Stimulated activated CD4-positive, alpha-beta T cell treated with anti-CD3 and anti-CD28 coated beads, Interleukin-1b, Interleukin-23, amount 100 ng/mL, for 1 hour (primary cell): ENCODE measurements at places on chromosomes 11 and 22.

DNA sequence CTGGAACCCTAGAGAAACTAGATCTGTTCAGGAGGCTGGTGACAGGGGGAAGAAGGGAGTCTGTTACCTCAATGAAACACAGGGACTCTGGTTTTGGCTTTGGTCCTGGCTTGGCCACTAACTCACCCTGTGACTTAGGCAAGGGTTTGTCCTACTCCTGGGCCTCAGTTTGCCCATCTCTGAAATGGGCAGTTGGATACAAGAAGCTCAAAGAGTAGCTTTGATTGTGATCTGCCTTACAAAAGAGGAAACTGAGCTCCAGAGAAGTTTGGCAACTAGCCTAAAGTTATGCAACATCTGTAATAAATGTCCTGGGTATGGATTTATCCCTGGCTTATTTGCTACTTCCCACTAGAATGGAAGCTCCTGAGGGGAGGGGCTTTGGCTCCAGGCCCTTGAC, 24.0 kb upstream of the LMO1 start:
- DNase-seq: no peak

DNA sequence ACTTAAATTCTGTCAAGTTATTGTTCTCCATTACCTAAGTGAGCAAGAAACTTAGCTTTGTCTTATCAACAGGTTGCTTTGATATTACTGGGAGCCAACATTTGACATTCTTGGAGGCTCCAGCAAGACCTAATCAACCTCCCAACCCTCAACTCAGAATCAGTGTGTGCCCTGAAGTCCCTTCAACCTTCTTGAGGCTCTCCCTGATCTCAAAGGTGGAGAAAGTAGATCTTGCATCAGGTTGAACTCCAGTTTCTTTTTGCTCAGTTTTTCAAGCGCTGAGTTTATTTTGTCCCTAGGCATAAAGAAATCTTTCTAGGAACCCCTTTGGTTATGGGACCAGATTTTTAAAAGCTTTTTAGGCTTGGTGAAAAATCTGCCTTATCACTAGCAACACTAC, 1.4 kb downstream of the FAM111A start:
- DNase-seq: no peak

DNA sequence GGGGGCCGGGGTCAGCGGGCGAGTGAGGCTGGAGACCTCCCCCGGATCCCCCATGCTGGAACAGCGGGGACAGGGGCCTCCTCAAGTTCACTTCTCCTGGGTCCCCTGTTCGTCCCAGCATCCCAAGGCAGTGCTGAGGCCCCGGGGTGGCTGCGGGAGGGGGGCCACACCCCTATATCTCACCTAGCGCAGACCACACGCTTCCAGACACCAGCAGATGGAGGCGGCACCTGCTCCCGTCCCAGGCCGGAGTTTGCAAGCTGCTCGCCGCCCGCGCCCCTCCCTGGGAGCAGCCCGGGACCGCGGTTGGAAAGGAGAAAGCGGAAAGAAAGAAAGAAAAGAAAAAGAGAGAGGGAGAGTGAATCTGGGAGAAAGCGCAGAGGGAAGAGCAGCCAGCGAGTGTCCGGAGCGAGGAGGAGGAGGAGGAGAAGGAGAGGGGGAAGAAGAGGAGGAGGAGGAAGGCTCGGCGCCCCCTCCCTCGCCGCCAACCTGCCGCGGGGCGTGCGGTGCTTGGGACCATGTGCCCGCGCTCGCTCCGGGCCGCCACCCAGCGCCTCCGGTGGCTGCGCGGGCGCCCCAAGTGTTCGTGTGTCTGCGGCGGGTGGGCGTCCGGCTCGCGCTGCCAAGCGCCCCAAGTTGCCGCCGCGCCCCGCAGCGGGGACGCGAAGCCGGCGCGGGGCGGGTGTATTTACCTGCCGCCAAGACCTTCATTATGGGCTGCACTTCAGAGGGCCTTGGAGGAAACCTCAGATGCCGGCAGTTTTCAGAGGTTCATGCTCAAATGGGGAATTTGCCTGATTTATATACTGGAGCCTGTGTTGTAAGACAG, at the start of gene LIF:
Gene LIF, minus strand, starts transcription at position 775 of the 829 bp plus-strand sequence. Its CDS starts 64 bp downstream, at position 711.
- DNase-seq: no peak

DNA sequence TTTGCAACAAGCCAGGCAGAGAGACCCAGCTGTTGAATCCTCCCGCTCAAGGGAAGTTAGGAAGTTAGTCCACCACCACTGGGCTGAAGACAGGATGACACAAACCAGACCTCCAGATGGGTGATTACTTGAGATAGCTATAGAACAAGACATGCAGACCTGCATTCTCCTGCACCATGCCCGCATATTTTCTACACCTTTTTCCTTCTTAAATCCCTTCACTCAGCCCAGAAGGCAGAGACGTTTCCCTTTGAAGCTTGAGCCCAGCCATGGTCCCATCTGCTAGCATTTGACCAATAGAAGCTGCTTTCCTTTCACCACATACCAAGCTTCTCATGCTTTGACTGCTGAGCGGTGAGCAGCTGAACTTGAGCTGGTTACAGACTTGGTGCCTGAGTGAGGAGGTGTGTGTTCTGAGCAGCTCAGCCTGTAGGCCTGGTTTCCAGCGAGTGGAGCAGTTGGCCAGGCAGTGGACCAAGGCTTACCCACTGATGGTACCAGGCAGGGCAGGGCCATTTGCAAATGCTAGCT, 29.2 kb upstream of the CBX6 start:
- no peak for DNase-seq

GRCh38 chr22:17924076-17924475, 100.3 kb downstream of the MICAL3 start:
- DNase-seq: no peak

DNA sequence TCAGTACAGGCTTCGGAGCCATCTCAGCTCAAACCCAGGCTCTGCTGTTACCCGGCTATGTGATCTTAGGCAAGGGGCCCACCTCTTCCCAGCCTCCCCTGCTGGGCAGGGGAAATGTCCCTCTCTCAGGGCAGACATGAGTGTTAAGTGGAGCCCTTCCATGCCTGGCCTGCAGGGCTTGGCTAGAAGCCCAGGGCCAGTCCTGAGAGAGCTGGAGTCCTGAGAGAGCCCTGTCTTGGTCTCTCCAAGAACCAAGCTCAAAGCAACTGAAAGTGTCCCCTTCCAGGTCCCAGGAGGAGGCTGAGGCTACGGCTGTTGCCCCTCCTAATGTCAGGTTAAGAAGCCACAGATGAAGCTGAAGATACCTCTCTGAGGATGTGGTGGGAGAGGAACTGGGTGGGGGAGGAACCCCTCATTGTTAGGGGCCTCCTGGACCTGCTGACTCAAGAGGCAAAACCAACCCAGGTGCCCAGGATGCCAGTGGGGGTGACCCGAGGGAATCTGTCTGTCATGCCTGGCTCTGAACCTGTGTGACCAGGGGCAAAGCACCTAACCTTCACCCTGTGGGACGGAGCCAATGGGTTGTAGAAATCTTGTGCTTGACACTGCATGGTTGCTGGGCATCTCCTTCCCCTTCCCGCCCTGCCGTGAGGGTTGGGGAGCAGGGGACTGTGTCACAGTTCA, 4.2 kb downstream of the ZP1 start:
- no peak for DNase-seq

GRCh38 chr11:36034551-36035331, 90.9 kb downstream of the LDLRAD3 start:
- no peak for DNase-seq

- no peak for DNase-seq
Observed at GRCh38 chr11:45665933-45666647, 668 bp upstream of the CHST1 start.

DNA sequence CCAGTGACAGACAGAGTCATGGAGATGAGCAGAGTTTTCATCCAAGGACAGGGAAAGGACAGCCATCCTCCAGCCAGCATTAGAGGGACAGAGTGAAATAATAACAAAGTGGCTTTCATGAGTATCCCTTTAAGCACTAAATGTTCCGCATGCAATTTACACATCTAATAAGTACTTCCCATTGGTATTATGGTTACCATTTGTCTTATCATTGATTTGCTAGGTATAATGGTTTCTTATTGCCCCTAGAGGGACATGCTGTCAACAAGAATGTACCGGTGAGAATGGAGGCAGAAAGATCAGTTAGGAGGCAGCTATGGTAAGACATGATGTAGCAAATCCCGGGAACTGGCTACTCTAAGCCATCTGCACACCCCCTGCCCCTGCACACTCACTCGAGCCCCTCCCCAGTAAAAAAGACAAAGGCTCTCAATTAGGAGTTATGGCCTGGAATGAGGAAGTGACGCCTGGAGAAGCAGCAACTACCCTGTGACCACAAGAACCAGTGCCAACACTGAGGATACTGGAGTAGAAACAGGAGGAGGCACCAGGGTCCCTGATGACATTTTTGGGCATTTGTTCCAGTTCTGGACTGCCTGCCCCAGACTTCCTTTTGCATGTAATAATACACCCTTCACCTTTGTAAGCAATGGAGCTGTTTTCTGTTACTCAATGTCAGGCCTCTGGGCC, 30.2 kb upstream of the HMGXB4 start:
- DNase-seq: no peak

GRCh38 chr11:93952082-93952780, 68.9 kb upstream of the HEPHL1 start:
- DNase-seq: no peak

DNA sequence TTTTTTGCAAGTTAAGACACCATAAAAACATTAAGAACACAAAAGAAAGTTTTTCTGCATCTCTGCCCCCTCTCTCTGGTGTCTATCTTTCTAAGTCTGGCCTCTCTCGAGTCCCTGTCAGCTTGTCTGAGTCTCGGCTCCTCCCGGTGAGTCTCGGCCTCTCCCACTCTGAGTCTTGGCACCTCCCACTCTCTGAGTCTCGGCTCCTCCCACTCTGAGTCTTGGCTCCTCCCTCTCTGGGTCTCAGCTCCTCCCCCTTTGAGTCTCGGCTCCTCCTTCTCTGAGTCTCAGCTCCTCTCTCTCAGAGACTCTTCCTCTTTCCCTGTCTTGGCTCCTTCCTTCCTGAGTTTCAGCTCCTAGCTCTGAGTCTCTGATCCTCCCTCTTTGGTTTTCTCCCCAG, 72.5 kb upstream of the AMPD3 start:
- DNase-seq: no peak

DNA sequence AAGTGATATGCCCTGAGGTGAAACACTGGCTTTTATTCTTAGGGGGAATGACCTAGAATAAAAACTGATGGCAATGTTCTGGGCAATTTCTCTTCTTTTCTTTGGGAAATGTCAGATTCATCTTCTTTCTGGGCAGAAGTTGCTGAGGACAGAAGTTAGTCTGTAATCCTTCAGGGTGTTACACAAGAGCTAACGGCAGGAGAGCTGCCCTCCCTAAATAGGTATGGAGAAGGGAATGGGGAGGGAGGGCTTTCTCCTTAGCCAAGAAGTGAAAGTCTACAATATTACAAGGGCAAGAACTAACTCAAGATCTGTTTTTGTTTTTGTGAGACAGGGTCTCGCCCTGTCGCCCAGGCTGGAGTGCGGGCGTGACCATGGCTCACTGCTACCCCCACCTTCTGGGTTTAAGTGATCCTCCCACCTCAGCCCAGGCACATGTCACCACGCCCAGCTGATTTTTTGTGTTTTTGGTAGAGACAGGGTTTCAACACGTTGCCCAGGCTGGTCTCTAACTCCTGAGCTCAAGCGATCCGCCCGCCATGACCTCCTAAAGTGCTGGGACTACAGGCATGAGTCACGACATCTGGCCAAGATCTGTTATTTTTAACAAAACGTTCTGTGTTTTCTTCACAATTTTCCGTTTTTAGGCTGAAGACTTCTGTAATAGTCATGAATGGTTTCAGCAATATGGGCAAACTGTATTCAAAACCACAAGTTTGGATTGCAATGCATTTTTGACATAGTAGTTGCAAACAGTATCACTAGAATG, 7.2 kb downstream of the PIWIL4 start:
- DNase-seq: no peak

DNA sequence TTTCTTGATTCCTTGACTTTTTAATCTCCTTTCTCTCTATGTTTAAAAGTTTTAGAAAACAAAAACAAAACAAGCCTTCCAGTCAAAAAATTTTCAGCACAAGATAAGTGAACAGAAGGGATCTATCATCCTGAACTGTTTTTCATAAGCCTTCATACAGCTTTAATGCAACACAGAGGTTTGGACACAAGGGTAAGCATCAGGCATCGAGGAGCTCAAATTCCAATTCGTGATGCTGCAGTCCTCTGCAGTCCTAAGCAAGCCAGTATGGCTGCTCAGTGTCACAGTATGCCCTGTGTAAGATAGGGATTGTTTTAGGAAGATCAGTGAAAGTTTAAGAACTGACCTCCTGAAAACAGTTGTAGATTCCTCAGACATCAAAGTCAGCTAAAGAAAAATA, 740.9 kb downstream of the NTM start:
- no peak for DNase-seq

DNA sequence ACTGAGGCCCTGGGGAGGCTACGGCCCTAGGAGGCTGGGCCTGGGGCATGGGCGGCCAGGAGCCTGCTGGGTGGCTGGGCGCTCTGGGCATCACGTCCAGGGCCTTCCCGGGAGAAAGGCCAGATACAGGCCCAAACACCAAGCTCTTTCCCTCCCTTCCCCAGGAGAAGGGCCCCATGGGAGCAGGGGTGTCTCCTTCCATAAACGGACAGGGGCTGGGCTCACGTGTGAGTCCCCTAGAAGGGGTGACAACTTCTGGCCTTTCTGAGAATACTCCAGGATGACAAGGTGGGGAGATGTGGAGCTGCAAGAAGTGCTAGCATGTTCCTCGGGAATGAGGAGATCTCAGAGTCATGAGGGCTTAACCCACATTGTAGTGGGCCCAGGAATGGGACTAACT, 19.5 kb upstream of the SYT8 start:
- no peak for DNase-seq

GRCh38 chr11:121553389-121553788, 100.6 kb upstream of the SORL1-AS1 start:
- no peak for DNase-seq

- DNase-seq: no peak
Observed at GRCh38 chr11:8610532-8611116, 16.6 kb upstream of the STK33 start.

GRCh38 chr11:126697936-126698335, 302.6 kb downstream of the KIRREL3 start:
- no peak for DNase-seq

DNA sequence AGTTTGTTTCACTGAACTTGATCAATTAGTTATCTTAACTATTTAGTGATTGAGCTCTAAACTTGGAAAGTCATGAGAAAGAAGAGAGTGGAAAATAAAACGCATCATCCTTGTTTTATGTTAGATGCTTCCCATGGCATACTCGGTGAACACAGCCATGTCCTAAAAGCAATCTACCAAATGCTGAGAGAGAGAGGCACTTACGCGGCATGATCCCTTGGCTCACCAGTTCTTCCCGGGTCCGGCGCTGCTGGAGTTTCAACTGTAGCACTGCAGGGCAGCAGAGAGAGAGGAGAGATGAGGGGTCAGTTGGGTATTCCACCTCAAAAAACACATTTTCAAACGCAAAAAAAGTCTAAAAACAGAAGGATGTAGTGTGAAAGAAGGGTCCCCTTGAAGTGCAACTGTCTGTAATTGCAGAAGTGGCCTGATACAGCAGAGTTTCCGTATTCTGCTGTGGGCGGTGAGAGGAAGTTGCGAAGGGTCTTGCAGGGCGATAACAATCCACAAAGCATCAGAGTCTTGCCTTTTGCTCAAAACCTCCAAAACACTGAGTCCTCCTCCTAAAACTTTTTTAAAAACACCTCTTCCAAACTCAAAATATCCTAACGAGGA, 92.7 kb downstream of the SGSM3 start:
- no peak for DNase-seq

- DNase-seq: no peak
Observed at GRCh38 chr11:2434506-2435255, 9.6 kb downstream of the TRPM5 start.

- DNase-seq: no peak
Observed at GRCh38 chr11:73645972-73646631, at the start of gene PLEKHB1. Gene PLEKHB1, plus strand, starts transcription at chr11:73646581. Its CDS starts 28 bp downstream, at chr11:73646609.

GRCh38 chr11:22635689-22636088, 10.1 kb upstream of the FANCF start:
- DNase-seq: no peak

- DNase-seq: peak; percentile 68
Observed at GRCh38 chr22:23281406-23282088, 101.2 kb downstream of the BCR start.
